ENCODE measurements at places on chromosomes 4 and X. TPM values are rescaled to one million over a fixed set of nuclear protein-coding genes. Genes with fewer than 3 reads are reported as not detected.

DNA sequence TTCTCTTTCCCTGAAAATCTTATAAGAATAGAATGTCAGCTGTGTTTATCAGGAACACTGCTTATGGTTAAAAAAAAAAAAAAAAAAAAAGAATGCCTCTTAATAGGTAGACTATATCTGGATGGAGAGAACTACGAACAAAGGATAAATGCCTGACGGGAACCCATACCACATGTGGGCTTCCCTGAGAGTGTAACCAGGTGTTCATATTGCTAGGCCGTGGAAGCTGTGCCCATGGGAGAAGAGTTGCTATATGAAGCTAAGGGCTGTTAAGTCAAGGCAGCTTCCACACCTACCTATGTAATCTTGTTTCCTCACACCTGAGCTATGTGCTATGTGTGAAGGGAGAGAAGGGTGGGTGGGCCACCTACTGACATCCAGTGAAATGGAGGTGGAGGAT, 27.3 kb downstream of the TMEM184C start:
- no peak for DNase-seq

The SPATA18 gene
- polyA plus RNA-seq, result 1.9 TPM

DNA sequence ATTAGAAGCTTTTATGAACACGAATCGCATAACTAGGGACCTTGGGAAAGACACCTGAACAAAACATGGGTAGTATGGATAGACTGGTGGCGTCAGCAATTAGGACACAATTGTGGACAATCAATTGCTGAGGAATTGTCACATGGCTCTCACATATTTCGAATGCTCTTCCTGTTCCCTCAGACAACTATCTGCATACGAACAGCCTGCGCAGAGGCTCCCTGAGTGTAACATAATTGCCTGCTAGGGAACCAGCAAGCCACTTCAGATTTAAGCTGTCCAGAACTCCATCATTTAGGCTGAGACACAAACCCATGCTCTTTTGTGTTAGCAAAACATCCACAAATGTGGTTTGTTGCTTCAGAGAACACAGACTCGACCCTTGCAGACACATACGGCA, 160.8 kb downstream of the MGST2 start:
- DNase-seq, result no peak

DNA sequence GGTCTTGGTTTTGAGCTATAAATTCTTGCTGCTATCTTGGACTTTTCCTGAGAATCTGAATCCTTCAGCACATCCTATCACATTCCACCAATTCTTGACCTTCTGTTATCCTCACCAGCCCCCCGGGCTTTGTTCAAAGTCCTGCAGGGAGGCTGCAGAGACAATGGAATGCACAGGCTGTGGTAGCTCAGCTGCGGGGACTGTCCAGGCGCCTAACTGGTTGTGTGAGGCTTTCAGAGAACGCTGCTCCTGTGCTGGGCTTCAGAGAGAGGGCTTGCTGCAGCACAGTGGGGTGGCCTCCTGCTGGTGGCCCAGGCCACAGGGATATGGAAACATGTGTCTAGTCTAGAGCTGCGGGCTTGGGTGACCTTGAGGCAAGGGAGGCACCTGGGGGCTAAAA, 196.3 kb upstream of the GATB start:
- no peak for DNase-seq
